H9 (cell line): ENCODE measurements at places on chromosomes 12 and 14.

- DNase-seq, result no peak
Observed at GRCh38 chr14:65832431-65833266, 420.1 kb downstream of the FUT8 start.

- no peak for DNase-seq
Observed at GRCh38 chr14:73588695-73589094, 3.0 kb upstream of the ACOT4 start.

- peak; percentile 88 for DNase-seq
Observed at GRCh38 chr14:96584199-96584906, 82.2 kb downstream of the PAPOLA start.

DNA sequence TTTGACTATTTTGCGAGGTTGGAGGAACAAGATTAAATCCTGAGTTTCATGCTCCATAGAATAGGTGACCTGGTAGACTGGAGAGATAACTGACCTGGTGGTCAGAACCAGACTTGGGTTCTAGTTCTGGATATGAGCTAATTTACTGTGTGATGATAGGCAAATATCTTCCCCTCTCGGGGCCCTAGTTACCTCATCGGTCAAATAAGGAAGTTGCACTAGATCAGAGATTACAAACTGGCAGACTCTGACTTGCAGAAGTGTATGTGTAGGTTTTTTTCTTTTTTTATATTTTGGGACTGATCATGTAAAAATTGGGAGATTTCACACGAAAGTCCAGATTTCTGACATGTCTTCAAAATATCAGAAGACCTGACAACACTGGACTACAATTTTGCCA is 37.0 kb downstream of the RPH3A start:
- no peak for DNase-seq

- no peak for DNase-seq
Observed at GRCh38 chr14:66600416-66600815, 92.5 kb downstream of the GPHN start.

DNA sequence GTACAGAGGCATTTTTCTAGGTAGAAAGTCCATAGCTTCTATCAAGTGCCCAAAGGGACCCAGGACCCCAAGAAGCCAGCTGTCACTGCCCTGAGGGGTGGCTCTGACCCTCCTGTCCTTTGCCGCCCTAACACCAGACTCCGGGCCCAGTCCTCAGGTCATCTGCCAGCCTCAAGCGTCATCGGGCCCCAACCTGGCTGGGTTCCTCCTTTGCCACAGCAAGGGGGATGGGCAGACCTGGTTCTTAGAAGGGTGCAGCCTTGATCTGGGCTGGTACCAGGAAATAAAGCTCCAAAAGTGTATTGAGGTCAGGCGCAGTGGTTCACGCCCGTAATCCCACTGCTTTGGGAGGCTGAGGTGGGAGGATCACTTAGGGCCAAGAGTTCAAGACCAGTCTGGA is 27.1 kb upstream of the FAM222A start:
- DNase-seq, result no peak

GRCh38 chr14:100587086-100587762 is at the start of gene BEGAIN:
BEGAIN (minus strand) TSS chr14:100587417; CDS start chr14:100587290, 127 bp downstream.
- DNase-seq, result no peak

- no peak for DNase-seq
Observed at GRCh38 chr12:32148372-32148771, 41.7 kb downstream of the BICD1 start.

DNA sequence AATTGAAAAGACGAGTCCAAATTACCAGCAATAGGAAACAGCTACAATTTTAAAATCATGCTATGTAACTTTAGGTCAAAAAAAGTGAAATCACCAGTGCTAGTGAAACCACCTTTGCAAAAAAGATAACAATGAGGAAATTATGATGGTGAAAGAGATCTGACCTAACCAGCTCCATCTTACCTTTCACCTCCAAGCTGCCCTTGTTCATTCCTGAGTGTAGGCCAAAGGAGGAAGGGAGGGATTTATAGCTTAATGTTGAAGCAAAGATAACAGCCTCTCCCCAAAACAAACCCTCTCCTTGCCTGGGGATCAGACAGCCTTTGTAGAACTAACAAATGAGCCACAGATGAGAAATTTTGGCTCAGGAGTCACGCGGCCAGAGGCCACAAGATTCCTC is 83.2 kb upstream of the EIF5 start:
- DNase-seq, result no peak

- no peak for DNase-seq
Observed at GRCh38 chr12:130601327-130601726, 114.8 kb downstream of the RIMBP2 start.

GRCh38 chr12:87513536-87514280 is 515.5 kb downstream of the C12orf50 start:
- DNase-seq, result no peak

DNA sequence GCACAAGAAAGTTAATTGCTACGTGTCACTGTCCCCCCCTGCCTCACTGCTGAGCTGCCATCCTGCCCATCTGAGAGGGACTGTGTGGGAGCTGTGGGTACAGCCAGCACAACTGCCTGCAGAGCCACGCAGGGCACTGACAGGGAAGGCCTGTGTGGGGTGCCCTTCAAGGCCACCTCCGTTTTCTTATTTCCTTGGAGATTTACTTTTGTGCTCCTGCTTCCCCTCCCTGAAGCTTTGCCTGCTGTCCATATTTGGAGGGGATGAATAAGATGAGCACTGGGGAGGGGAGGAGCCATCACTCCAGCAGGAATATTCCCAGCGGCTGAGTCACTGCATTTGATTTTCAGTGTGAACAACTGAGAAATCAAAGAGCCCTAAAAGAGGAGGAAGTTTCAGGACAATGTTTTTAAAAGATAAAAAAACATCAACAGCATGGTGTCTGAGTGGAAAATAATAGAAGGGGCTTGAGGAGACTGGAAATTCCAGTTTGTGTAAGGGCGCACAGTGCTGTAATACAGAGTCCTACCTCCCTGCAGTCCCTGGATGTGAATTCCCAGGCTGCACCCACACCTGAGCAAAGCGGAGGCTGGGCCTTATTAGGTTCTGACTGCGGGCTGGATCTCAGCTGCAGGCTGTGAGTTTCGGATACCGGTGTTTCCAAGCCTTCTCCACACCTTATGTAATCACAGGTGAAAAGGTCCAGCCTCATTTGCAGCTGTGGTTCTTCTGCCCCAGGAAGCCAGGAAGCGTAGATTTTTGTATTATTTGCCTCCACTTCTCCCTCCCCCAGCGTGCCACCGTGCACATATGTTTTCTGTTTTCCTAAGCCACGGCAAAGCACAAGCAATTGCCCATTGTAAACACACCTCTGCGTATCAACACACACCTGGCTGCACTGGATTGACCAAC is 192.6 kb upstream of the BCL2L14 start:
- no peak for DNase-seq

- no peak for DNase-seq
Observed at GRCh38 chr12:9868311-9868801, 798 bp downstream of the CLEC2B start.

- no peak for DNase-seq
Observed at GRCh38 chr12:85076688-85077430, 40.7 kb downstream of the LRRIQ1 start.

GRCh38 chr14:100067971-100068959 is 3.0 kb downstream of the EVL start:
- no peak for DNase-seq

GRCh38 chr14:70354204-70354603 is 5.3 kb downstream of the COX16 start:
- DNase-seq, result no peak

GRCh38 chr12:104553421-104553820 is 96.7 kb downstream of the CHST11 start:
- DNase-seq, result no peak

DNA sequence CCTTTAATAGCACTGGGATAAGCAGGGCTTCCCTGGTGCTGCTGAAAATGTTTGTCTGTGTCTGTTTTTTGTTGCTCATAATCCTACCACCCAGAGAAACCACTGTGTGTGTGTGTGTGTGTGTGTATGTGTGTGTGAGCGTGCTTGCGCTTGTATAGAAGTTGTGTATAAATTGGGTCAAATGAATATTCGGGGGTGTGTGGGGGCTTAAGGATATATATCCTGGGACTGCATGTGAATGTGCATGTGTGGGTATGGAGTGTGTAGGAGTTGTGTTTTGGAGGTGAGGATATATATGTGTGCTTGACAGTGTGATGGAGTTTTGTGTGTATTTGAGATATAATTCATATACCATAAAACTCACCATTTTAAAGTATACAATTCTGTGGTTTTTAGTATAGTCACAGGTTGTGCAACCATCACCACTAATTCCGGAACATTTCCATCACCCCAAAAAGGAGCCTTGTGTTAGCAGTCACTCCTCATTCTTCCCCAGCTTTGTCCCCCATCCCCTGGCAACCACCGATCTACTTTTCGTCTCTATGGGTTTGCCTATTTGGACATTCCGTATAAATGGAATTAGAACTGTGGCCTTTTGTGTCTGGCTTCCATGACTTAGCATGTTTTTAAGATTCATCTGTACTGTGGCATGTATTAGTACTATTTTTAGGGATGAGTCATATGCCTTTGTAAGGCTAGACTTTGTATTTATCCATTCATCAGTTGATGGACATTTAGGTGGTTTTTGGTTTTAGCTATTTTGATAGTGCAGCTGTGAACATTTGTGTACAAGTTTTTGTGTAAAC is 25.6 kb downstream of the TCTN1 start:
- DNase-seq, result peak; percentile 5

DNA sequence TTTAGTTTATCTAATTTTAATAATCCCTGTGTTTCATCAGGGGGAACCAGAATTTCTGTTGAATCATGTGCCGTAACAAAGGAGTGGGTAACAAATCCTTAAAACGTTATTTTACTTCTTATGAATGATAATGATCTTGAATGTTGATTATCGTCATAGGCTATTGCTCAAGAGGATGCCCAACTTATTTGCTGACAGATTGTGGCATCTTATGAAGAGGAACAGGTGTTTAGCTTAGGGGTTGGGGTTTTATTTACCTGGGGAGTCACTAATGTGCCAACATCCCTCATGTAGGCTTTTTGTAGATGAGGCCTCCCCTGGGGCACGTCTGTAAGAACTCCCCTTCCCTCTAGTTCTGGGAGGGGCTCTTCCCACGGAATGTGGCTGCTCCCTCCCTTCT is 32.4 kb upstream of the TMX1 start:
- DNase-seq, result no peak

DNA sequence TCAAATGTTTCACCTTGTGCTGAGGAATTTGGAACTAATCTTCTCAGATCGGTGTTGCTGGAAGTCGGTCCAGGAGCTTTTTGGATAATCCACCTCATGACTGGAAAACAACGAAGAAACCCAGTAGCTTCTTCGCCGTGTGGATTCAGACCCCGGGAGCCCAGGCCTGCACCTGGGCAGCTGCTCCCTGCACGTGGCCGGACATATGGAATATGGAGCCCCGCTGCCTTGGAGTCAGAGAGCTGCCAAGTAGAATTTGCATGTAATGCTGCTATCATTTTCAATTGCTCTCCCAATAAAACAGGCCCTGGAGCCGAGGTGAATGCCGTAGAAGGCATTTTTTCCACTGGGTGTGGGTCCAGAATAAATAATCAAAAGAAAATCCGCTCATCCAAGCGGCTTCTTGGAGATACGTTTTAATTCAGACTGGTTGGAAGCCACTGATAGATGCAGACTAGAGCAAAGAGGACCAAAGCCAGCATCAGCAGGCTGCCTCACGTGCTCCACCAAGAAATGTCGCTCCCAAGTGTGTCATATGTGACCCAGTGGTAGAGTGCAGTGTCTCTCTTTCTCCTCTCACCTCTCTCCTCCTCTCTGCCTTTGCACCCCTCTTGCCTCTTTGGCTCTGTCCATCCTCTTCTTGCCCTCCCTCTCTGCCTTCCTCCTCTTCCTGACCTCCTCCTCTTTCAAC is 115.3 kb downstream of the ZNF664 start:
- DNase-seq, result no peak

DNA sequence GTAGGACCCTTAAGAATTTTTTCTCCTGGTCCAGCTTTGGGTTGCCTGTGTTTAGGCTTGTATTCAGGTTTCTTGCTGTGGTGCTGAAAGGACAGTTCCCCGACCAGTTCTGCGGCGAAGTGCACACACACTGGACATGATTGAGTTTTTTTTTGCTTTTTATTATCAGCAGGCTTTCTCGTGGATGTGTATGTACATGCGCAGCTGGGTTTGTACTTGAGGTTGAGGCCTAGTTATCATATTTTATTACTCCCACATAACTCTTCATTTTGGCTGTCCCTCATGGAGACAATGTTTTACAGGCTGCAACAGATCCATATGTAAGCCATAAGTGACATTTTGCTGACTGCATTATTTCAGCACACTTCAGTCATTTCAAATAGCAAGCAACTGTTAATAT is 2.5 kb downstream of the SCN8A start:
- DNase-seq, result no peak
